ENCODE measurements at places on chromosomes 7 and 10.

DNA sequence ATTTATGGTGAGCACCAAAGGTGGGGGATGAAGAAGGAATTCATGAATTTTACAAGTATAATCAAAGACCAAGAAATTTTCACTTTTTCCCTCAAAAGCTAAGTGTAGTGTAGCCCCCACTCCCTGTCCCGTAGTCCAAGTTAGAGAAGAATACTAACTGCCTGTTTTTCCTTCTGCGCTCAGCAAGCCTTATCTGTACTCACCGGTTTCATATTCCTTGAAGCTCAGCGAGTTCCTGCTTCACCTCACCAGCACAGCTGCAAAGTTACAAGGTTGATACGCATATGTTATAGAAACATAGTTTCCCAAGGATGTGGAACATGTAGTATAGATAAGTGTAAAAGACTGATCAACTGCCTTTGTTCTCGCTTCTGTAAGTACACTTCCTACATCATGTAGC lies 16.0 kb upstream of the ZNF33B start:
- no peak for DNase-seq

GRCh38 chr7:5872326-5872725 lies 8.3 kb upstream of the OCM start:
- DNase-seq, result no peak

- DNase-seq, result no peak
Measured at GRCh38 chr10:97774811-97775294, 3.1 kb upstream of the SFRP5 start.

DNA sequence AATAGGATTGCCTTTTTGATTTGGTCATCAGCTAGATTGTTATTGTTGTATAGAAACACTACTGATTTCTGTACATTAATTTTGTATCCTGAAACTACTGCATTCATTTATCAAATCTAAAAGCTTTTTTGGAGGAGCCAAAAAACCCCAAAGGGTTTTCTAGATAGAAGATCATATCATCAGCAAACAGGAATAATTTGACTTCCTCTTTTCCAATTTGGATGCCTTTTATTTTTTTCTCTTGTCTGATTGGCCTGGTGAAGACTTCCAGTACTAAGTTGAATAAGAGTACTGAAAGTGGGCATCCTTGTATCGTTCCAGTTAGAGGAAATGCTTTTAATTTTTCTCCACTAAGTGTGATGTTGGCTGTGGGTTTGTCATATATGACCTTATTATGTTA lies 10.6 kb upstream of the ENTPD7 start:
- no peak for DNase-seq

- DNase-seq, result no peak
Measured at GRCh38 chr7:26439521-26440232, 148.0 kb downstream of the SNX10 start.

DNA sequence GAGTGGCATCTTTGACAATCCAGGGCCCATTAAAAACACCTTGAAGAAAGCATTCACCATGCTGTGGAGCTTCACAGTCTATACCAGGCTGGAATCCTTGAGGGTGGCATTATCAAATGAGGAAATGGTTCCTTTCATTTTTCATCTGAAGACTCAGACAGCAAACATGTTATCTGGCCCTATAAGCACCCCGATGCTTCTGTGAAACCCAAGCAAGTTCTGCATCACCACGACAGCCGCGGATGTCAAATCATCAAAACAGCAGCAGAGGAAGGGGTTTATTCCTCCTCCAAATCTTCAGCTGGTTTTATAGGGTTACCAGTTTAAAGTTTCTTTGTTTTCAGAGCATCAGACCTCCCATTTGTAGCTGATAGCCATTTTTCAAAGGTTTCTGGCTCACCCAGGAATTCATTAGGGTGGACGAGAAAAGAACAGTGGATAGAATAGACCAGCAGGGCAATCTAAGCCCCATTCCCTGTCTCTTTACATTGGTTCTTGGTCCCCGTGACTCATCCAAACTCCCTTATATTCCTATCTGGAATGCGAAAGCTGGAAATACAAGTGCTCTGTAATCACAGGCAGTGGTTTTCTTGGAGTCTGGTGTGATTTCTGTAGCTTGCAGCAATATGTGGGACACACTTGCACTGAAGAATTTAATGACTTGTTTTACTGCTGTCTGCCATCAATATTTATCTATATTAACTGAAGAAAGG lies 217.9 kb downstream of the SKAP2 start:
- DNase-seq, result peak; percentile 1

GRCh38 chr10:59464483-59464882 lies 102.1 kb upstream of the FAM13C start:
- DNase-seq, result no peak

All from fibroblast of skin of scalp (primary cell).